ENCODE measurements at places on chromosomes 12 and 14. TPM values are rescaled to one million over a fixed set of nuclear protein-coding genes. Genes with fewer than 3 reads are reported as not detected.

Gene MYO1H
- 0.62 TPM for total RNA-seq

Gene SCNN1A
- total RNA-seq: 266 TPM

Gene PLBD1
- 50.2 TPM for total RNA-seq

Gene GATC
- 17.0 TPM for total RNA-seq

Gene ULK1
- total RNA-seq: 13.5 TPM

Gene ARG2
- 50.6 TPM for total RNA-seq

Gene PEBP1
- 237 TPM for total RNA-seq

Gene TAS2R7
- total RNA-seq: not detected

Gene PMCH
- total RNA-seq: not detected

Gene MAP3K9
- 14.0 TPM for total RNA-seq

Gene NTN4
- total RNA-seq: 5.4 TPM

Data from esophagus squamous epithelium (tissue), 5 donors.